Tibial nerve (tissue), 4 donors: ENCODE measurements at places on chromosomes 7 and 10.
A peak's percentile ranks its signal among the peaks of the same experiment; 100 is the strongest.

GRCh38 chr10:109183366-109183765 lies 739.9 kb downstream of the XPNPEP1 start:
- no peak for DNase-seq

DNA sequence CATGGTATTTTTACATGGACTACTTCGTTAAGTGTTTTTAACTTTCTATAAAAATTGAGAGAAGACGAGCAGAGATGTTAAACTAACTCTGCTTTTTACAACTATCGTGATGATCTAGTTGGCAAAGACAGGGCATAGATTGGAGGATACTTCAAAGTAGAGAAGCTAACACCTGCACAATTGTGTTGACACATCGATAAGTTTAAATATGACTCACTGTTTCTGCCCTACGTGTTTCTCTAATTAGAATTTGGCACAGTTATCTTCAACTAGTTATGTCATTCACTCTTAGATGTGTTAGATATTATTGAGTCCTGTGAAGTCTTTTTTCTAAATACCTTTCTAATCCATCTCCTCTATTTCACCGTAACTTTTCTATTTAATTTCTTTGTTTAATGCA lies 68.5 kb upstream of the FERD3L start:
- no peak for DNase-seq

DNA sequence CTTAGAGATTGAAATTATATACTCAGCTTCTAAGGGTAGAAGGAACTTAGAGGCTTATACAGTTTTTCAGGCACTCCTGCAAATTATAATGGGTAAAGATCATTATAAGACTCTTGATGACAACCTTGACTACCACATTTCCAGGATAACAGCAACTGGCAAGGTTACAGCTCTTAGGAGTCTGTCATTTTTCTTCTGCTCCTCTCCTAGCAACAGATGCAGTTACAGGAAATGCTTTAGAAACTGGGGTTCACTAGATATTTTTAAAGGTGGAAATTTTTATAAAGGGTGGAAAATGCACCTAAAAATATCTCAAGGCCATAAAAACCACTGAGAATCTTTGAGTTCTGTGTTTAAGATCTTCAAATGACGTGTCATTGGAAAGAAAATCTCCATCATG lies 185.8 kb downstream of the RELN start:
- DNase-seq: no peak

GRCh38 chr10:119209035-119209735 lies 1.8 kb downstream of the GRK5 start:
- DNase-seq: peak; percentile 65

GRCh38 chr10:63431962-63432797 lies 33.6 kb downstream of the JMJD1C start:
- no peak for DNase-seq

DNA sequence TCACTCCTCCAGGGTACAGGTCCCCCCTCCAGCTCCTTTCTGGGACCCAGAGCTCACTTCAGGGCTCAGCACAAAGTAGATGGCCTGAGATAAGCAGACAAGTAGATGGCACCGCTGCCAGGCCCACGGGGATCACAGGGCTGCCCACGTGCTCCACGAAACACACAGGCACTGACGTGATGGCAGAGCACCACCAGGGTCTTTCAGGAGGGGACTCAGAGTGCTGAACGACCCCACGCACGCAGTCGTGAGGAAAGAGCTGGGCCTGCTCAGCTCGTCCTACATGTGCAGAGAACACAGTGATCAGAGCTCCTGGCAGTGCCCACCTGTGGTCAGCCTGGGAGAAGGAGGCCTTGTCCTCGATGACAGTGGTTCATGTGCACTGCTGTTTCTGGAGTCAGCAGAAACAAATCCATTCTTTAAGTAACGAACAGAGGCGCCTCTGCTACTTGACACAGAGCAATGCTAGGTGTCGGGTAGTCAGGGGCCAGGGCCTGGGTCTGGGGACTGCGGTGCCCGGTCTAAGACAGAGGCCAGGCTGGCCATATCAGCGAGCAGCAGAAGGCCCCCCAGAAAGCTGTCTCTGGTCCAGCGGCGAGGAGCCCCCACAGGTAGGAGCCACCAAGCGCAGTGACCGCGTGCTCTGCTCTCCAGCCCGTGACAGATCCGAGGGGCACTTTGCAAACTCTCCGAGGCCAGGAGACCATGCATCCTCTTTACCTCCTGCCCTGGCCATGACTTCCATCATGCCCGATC lies 129.8 kb upstream of the FAM20C start:
- no peak for DNase-seq

GRCh38 chr10:103667356-103667755 lies 173.9 kb downstream of the NEURL1 start:
- DNase-seq: no peak

- no peak for DNase-seq
Measured at GRCh38 chr10:72162978-72163377, 52.8 kb upstream of the ANAPC16 start.

- no peak for DNase-seq
Measured at GRCh38 chr7:88012086-88012485, 78.0 kb downstream of the ADAM22 start.

- DNase-seq: no peak
Measured at GRCh38 chr10:16016688-16017087, 156.4 kb upstream of the MINDY3 start.

DNA sequence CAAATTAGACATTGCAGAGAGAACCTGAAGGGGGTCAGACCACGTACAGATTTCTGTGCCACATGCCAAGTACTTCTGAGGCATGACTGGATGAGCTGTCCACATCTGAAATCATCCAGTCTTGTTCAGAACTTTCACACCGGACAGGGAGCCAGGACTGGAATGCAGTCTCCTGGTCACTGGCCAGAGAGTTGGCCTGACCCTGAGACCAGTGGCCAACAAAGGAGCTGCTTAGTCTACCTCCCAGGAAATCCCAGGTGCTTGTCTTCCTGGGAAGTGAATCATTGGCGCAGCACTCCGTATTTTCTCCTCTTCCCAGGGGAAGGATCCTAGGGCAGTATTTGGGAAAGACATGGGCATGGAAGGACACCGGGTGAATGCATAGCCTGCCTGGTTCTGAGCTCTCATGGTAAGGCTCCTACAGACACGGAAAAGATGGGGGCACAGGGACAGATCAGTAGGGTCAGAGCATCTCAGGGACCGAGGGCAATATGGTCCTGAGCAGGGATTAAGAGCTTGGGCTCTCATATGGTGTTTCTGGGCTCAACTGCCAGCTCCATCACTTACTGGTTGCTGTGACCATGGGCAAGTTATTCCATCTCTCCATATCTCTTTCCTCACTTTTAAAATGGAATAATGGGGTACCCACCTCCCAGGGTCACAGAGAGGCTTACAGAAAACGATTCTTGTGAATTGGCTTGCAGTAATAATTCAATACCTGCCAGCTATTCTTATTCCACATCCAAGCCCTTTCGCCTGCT lies 1.3 kb upstream of the SCD start:
- DNase-seq: no peak

GRCh38 chr10:42987575-42987974 lies 89.3 kb upstream of the RET start:
- DNase-seq: no peak

GRCh38 chr10:118698421-118698820 lies 56.3 kb downstream of the CACUL1 start:
- no peak for DNase-seq

DNA sequence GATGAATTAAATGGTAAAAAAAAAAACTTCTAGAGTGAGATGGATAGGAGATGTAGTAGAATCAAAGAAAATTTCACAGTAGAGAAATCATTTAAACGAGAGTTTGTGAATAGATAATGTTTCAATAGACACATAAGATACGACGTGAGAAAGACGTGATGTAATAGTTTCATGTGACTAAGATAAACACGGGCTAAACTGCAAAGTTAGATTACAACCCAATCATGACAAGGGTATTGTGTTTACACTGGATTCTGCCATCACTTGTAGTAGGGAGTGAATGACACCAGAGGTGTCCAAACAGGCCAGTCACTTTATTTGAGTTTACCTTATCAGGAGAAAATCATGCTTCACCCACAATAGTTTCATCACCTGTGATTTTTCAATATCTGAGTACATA lies 21.6 kb downstream of the SEMA3D start:
- DNase-seq: no peak

- DNase-seq: no peak
Measured at GRCh38 chr10:48599830-48600134, 5.1 kb downstream of the ARHGAP22 start.

DNA sequence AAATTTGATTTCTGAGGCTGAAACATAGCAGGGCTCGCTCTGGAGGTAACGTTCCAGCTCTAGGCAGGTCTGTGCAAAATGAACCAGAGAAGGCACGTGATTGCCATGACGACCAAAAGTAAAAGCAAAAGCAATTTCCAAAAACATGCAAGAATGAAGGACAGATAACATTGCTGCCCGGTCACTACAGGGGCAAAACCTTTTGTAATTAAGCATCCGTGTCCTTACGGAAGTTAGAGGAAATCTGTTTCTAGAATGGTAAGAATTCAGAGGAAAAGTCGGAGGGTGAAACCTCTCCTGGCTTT lies 2.9 kb downstream of the KLF6 start:
- DNase-seq: no peak

GRCh38 chr10:125076891-125077541 lies 83.3 kb downstream of the CTBP2 start:
- DNase-seq: no peak

- DNase-seq: no peak
Measured at GRCh38 chr7:47485640-47486435, 96.1 kb downstream of the TNS3 start.

GRCh38 chr10:77702166-77702565 lies 64.6 kb upstream of the KCNMA1 start:
- DNase-seq: no peak

GRCh38 chr10:31103112-31103511 lies 71.4 kb upstream of the ZNF438 start:
- no peak for DNase-seq

DNA sequence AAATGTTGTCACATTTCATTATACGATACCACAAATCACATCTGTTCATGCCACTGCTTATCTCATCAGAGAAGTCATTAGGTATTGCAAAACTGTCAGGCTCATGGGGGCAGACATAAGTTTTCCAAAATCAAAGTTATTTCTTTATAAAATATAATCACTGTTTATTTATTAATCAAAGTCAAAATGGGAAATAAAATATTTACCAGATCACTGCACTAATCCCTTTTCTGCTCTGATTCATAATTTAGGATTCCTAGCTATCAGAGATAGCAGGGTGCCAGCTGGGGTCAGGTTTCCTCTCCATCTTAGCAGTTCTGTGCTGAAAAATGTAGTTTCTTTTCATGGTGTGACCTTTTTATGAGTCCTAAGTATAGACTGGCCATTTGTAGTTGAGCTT lies 117.7 kb upstream of the LANCL2 start:
- DNase-seq: no peak

- DNase-seq: no peak
Measured at GRCh38 chr7:41536122-41536872, 166.6 kb downstream of the INHBA start.

DNA sequence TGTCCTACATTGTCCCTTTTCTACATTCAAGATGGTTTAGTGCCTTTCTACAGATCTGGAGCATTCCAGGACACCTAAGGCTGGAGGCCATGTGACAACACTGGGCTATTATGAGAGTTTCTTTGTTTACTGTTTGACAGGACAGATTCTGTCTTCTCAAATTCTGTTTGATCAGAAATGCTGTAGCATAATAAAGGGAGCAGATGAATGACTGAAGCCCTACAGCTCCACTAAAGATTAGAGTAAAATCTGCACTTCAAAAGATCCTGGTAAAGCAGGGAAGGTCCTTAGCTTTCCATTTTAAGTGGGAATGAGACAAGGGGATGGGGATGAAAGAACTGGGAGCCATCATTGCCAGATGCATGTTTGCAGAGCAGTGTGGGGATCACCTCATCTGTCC lies 38.4 kb downstream of the TMEM229A start:
- DNase-seq: no peak

GRCh38 chr7:71961283-71961682 lies 450.9 kb downstream of the CALN1 start:
- DNase-seq: no peak

DNA sequence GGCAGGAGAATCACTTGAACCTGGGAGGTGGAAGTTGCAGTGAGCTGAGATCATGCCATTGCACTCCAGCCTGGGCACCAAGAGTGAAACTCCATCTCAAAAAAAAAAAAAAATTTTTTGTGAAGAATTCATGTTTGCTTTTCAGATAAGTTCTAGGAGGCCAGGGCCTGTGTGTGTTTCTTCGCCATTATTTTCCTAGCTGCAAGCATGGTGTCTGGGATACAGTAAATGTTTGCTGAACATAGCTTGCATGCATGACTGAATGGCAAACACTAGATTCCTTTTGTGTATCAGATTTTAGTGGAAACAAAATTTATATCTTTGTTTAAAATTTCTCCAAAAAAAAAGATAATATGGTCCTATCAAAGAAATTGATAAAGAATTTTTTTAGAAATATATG lies 9.7 kb upstream of the MACC1 start:
- no peak for DNase-seq

GRCh38 chr7:47611045-47611511 lies 29.2 kb upstream of the TNS3 start:
- no peak for DNase-seq

DNA sequence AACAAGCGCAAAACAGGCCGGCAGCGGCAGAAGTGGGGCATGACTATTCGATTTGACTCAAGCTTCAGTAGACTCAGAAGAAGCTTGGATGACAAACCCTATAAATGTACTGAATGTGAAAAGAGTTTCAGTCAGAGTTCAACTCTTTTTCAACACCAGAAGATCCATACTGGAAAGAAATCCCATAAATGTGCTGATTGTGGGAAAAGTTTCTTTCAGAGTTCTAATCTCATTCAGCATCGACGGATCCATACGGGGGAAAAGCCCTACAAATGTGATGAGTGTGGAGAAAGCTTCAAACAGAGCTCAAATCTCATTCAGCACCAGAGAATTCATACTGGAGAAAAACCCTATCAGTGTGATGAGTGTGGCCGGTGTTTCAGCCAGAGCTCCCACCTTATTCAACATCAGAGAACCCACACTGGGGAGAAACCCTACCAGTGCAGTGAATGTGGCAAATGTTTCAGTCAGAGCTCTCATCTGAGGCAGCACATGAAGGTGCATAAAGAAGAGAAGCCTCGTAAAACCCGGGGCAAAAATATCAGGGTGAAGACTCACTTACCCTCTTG lies 2.8 kb downstream of the ZNF22 start:
- DNase-seq: no peak

DNA sequence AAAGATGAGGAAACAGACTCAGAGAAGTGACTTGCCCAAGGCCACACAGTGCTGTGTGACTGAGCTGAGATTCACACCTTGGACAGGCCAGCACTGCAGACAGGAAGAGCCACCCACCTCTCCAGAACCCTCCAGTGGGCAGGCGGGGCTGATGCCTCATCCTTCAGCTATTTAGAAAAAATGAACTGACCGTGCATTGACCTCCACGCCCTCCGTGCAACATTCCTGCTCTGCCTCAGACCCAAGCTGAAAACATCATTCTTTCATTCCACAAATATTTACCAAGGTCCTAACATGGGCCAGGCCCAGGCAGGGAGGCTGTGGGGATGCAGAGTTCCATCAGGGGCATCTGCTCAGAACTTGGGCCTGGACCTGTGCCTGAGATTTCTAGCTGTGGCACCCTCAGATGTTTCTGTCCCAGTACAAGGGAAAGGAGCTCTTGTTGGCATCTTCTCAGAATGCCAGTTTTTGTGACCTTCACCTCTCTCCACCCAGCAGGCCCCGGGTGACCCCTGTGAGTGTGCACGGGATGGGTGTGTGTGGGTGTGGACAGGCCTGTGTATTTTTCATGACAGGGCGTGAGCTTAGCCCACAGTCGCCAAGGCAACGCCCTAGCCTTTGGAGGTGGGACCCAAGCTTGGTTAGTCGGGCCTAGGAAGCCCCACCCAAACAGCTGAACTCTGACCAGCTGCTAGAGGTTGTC lies 6.5 kb downstream of the VSIR start:
- DNase-seq: peak; percentile 71
